SK-N-SH treated with all-trans-retinoic acid at 6 μM for 48 hours (cell line): ENCODE measurements at places on chromosomes 11 and 22.

GRCh38 chr11:35363246-35363801 is 56.0 kb downstream of the SLC1A2 start:
- no peak for ATAC-seq

GRCh38 chr22:17265649-17266248 is 46.5 kb upstream of the ADA2 start:
- ATAC-seq, result no peak

DNA sequence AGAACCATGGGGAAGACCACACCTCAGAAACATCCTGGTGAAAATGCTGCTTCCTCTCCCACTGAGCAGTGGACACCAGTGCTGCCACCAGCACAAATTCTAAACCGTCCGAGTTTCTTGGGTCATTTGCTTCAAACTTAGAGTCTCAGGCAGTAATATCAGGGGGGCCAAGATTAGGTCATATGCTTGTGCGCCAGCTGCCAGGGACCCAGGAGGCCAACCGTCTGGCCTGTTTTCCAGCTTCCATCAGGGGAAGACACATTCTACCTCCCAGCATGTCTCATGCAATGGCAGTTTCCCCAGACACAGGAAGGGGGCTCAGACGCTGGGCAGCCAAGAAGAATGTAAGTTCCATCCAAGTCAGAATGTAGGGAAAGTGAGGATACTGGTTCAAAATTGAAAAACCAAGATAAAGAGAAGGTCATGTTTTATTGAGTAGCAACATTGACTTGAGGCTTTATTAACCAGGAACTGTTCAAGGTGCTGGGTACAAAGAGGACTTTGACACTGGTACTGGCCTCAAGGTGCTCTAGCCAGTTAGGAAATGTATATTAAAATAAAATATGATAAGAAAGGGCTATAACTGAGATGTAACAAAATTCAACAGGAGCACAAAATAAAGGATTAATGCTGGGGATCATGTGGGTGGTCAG is 59.7 kb upstream of the EED start:
- ATAC-seq, result no peak

DNA sequence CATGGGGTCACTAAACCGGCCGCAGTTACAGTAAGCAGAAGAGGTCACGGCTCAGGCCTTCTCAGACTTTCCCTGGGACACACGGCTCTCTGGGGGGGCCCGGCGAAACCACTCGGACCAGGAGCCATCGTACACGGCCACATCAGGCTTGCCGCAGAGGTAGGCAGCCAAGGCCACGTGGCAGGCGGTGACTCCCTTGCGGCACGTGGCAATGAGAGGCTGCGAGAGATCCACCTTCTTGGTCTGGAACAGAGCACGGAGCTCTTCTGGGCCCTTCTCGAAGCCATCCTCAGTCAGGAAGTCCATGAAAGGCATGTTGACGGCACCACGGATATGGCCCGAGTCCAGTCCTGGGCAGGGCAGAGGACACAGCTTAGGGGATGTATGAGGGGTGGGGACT is 8.3 kb downstream of the TST start:
- ATAC-seq, result no peak

- ATAC-seq, result no peak
Observed at GRCh38 chr22:42820045-42820763, 36.9 kb downstream of the ARFGAP3 start.

DNA sequence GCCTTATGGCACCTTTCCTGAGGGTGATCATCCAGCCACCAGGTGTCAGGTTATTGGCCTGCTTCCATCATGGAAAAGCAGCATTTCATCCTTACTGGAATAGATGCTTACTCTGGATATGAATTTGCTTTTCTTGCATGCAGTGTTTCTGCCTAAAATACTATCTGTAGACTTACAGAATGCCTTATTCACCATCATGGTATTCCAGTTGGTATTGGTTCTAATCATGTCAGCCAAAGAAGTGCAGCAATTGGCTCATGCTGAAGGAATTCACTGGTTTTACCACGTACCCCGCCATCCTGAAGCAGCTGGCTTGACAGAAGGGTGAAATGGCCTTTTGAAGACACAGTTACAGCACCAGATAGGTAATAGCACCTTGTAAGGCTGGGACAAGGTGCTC is 194.2 kb downstream of the AASDHPPT start:
- ATAC-seq, result no peak

DNA sequence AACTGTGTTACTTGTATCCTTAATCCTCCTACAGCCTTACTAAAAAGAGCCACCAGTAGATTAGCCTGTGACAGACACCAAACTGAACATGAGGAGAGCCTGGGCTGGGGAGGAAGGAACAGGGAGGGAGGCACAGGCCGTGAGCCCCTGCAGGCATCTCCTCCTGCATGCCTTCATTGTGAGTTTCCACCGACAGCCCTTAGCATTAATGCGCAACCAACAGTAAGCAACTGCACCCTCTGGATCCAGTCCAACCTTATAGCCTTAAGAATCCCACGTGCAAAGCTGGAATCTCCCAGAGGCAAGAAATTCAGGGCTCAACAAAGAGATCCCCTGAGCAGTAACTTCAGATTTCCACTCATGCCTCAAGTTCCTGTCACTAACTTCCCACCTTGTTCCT is 84.6 kb downstream of the ETS1 start:
- ATAC-seq, result peak; percentile 52

DNA sequence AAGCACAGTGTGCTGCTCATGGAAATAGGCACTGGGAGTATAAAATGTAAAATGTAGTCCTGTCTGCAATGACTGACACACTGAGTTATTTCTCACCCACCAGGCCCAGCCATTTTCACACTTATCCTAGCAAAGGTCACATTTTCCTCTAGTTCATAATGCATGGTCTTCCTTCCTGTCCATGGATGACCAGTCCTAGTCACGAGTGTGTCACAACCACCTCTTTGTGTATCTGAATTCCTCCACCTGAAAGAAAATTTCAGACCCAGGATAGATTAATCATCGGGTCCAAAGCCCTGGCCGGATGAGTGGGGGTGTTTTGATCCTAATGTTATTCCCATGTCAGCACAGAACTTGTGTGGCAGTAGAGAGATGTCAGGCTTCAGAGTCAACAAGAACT is at the start of gene MRGPRX4:
TSS of gene MRGPRX4 (plus strand) at position 172 of the 400 bp plus-strand sequence. CDS start 420 bp downstream, outside the sequence.
- ATAC-seq, result no peak

DNA sequence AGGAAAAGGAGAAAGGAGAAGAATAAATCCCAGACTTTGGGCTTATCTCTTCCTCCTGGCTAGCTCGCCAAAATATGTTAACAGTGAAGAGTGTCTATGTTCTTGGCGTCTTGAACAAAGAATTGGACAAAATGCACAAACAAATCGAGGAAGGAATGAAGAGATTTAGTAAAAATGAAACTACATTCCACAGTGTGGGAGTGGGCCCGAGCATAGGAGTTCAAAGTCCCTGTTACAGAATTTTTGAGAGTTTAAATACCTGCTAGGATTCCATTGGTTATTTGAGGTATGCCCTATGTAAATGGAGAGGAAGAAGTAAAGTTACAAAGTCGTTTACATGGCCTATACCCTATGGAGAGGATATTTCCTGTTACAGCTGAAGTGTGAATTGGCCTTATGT is 525.1 kb upstream of the CNTN5 start:
- ATAC-seq, result no peak

DNA sequence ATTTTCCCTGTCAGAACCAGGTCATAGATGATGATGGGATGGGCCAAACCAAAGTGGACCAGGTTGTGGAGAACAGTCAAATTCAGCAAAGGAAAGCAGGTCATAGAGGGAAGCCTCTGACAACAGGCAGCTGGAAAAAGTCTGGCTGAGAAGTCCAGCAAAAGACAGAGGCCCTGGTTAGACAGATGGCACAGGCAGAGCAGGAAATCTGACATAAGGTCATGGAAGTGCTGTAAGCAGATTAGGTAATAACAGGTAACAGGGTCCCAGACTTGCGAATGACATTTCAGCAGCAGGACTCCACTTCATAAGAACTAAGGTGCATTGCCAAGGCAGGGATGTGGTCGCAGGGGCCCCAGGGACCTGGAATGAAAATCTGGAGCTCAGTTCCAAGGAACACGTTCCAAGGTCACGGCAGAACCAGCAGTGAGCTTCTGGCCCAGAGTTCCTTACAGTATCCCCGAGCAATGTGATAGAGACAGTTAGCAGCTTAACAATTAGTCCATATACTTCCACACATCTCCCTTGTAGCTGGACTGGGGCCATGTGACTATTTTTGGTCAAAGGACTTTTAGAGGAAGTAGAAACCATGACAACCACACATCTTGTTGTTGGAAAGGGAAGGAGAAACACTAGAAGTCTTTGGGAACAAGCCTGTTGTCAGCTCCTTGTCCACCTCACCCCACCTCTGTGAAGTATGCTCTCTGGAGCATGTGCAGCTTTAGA is 75.4 kb downstream of the ME3 start:
- no peak for ATAC-seq

GRCh38 chr11:35688023-35688422 is 25.4 kb downstream of the TRIM44 start:
- no peak for ATAC-seq

DNA sequence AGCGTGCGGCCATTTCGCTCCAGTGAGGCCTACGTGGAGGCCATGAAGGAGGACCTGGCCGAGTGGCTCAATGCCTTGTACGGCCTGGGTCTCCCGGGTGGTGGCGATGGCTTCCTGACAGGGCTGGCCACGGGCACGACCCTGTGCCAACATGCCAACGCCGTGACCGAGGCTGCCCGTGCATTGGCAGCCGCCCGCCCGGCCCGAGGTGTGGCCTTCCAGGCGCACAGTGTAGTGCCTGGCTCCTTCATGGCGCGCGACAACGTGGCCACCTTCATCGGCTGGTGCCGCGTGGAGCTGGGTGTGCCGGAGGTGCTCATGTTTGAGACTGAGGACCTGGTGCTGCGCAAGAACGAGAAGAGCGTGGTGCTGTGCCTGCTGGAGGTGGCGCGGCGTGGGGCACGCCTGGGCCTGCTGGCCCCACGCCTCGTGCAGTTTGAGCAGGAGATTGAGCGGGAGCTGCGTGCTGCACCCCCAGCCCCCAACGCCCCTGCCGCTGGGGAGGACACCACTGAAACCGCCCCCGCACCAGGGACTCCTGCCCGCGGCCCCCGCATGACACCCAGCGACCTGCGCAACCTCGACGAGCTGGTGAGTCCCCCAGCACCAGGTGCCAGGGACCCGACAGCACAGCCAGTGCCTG is 1.8 kb downstream of the GAS2L1 start:
- ATAC-seq, result no peak

DNA sequence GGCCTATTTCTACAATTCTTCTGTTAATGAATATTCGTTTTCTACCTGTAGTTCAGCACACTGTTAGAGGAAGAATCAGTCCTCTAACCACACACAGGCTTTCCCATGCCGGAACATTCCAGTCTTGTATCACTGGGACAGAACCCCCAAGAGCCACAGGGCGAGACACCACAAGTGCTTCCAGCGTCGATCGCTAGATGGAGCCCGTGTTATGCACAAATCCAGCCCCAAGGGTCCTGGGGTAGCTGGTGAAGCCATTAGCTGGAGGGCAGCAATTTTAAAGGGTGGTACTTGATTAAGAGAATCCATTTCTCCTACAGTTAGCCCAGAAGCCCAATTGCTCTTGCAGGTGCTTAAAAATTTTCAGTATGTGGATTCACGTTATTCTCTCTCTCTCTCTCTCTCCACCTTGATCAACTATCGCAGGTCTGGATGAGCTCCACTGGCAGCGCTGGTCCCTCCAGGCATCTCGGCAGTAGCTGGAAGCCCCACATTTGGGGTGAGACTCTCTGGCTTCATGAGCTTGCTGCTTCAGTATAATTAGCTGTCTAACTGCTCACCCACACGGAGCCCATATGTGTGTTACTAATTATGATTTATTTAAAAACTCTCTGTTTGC is 148.2 kb upstream of the SNX19 start:
- ATAC-seq, result no peak; the same call in 2 of the 3 replicates

DNA sequence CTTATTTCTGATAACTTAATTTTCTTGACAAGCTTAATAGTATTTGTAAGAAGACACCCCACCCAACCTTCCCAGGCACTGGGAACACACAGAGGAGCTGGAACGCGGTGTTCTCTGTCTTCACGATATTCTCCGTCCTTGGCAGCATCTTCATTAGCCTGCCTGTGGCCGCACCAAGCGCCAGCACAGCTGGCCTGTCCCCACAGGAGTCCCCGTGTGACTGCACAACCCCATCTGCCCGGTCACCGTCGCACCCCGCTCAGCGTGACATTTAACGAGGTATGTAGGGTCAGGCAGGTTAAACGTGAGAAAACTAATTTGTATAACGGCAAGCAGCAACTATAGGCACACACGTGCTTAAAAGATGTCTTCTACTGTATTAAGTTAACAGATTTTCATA is 293.3 kb downstream of the BRD1 start:
- ATAC-seq, result no peak

DNA sequence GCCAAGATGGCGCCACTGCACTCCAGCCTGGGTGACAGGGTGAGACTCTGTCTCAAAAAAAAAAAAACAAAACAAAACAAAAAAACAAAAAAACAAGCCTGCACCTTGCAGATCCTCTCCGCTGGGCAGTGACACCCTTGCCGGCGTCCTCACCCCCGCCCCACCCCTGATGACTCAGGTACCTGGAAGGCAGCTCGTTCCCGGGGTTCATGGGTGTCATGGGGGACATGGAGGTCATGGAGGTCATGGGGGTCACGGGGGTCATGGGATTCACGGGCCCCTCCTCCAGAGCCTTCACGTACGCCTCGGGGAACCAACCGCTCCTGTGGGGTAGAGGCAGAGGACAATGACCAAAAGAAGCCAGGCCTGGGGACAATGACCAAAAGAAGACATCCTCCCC is 3.0 kb upstream of the SLC16A8 start:
- no peak for ATAC-seq

DNA sequence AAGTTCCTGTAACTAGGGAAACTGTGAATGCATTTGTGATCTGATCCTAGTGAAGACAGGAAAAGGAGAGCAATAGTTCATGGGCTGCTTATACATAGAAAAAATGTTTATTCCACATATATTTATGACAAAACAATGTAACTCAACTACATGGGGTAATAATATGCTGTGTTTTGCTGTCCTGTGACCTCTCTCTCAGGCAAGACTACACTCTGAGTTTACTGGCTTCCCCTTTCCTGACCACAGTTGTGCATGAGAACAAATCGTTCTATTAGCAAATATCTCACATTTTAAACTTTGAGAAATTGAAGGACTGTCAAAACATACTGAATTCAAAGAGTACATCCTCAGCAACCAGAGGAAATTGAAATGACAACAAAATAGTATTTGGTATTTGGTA is 161.9 kb upstream of the TRPC6 start:
- ATAC-seq, result no peak

- no peak for ATAC-seq
Observed at GRCh38 chr22:46545086-46545792, 7.8 kb upstream of the CELSR1 start.

GRCh38 chr22:27298332-27298731 is 503.2 kb downstream of the MN1 start:
- no peak for ATAC-seq

GRCh38 chr11:114124601-114125144 is 65.2 kb downstream of the ZBTB16 start:
- no peak for ATAC-seq

DNA sequence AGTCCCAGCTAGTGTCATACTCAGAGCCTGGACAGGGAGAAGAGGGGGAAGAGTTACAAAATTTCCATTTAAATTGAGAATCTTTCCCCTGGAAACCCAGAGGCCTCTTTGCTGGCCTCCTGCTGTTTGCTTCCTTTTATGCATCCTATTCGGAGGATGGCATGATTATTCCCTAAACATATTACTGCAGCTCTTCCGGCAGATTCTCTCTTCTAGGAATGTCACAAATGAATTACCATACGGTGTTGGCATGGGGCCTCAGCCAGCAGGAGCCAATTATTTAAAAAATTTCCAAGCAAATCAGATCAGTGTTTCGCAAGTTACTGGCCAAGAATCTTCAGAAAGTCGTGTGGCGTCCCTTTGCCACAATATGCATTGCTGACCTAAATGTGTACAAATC is 326.7 kb upstream of the NCAM1 start:
- ATAC-seq, result peak; percentile 85

- no peak for ATAC-seq
Observed at GRCh38 chr11:995752-996420, 40.6 kb downstream of the MUC6 start.
